ENCODE measurements at places on chromosomes 7 and 10.

DNA sequence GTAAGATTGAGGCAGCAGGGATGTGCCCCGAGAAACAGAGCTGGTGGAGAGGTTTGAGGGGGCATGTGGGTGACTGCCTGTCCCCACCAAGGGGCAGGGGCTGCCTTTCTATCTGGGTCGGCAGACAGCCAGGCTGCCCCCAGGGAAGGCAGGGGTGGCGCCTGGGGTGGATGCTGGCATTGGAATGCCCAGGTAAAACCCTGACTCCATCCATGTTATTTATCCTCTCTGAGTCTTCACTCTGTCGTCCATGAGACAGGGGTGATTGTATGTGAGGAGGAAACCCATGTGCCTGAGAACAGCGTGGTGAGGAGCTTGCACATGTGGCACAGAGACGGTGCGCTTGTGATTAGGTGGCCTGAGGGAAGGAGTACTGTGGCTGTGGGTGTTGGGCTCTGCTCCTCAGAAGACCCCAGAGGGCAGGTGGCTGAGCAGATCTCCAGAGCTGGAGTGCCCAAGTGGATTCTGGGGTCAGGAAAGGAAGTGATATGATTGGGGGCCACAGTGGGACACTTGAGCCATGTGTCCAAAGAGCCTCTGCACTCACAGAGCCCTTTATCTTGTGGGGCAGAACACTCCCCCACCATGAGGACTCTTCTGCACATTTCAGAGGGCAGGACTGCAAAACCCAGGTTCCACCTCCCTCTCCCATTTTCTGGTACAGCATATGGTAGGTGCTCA is 100.4 kb upstream of the RET start:
- no peak for DNase-seq

- DNase-seq = no peak
These were observed 89.8 kb downstream of the TMEM130 start for GRCh38 chr7:98779800-98780587.

DNA sequence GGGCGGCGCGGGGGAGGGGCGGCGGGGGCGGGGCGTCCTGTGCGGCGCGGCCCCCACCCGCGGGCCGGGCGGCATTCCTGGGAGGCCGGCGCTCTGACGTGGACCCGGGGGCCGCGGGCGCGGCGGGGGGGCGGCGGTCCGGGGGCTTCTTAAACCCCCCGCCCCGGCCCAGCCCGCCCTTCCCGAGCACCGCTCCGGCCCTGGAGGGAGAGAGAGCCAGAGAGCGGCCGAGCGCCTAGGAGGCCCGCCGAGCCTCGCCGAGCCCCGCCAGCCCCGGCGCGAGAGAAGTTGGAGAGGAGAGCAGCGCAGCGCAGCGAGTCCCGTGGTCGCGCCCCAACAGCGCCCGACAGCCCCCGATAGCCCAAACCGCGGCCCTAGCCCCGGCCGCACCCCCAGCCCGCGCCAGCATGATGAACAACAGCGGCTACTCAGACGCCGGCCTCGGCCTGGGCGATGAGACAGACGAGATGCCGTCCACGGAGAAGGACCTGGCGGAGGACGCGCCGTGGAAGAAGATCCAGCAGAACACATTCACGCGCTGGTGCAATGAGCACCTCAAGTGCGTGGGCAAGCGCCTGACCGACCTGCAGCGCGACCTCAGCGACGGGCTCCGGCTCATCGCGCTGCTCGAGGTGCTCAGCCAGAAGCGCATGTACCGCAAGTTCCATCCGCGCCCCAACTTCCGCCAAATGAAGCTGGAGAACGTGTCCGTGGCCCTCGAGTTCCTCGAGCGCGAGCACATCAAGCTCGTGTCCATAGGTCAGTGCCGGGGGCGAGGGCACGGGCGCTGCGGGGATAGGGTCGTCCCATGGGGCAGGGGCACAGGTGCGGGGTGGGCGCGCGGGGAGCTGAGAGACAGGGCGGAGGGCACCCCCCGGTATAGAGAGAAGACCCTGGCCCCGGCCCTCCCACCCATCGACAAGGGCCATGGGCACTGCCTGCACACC is at the start of gene FLNC:
Gene FLNC (plus strand): TSS at position 176 of the 947 bp plus-strand sequence. CDS start 232 bp downstream, at position 408.
- DNase-seq = no peak

GRCh38 chr10:76350583-76350982 is 919.2 kb downstream of the LRMDA start:
- DNase-seq = no peak

- DNase-seq = no peak
These were observed 57.2 kb upstream of the ANK3 start for GRCh38 chr10:60446851-60447250.

DNA sequence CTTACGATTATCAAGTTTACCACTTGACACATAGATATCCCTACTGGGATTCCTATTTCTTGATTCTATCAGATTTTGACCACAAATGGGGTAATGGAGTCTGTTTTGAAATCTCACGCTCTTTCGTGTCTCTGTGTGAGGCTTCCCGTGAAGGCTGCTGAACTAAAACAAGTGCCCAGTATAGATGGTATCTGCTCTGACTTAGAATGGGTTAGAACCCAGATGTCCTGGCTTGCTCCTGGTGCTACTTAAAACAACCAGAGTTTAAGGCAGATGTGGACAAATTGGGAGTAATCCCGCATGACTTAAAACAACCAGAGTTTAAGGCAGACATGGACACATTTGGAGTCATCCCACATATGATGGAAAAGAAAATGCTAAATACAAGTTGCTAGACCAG is 85.9 kb downstream of the FAM204A start:
- DNase-seq = no peak

Measured in activated gamma-delta T cell treated with Interleukin-2 at 50 U/mL for 16 hours (primary cell).